HS-27A (cell line): ENCODE measurements at places on chromosomes 6 and 20.

DNA sequence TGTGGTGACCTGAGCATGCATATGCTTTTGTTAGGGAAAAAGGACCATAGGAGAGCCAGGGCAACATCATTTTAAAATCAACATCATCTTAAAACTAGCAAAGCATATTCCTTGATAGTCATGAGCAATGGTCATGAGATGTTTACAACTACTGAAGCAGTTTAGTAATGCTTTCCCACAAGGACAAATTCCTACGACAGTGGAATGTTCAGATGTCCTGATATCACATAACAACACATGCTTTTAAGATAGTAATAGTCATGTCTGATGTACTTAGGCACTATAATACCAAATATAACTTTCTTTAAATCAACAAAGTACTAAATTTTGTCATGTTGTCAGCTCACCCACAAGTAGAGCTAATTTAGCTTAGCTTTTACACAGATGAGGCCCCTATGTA lies 370.3 kb downstream of the HTR1B start:
- DNase-seq, result peak; percentile 26

DNA sequence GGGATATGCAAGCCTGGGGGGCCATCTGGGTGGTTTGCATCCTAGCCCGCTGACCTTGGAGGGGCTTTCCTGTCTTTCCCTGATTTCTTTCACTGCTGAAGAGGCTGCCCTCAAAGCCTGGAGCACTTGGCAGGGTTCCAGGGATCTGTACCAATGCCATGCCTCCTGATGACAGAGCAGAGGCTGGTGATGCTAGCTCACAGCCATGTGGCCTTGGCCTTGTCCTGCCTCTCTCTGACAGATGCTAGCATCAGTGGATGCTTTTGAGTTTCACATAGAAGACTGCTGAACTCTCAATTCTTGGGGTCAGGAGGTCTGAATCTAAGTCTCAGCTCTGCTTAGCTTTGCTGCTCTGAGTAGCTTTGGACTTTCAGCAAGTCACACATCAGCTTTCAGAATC lies 21.9 kb upstream of the RREB1 start:
- DNase-seq, result no peak

DNA sequence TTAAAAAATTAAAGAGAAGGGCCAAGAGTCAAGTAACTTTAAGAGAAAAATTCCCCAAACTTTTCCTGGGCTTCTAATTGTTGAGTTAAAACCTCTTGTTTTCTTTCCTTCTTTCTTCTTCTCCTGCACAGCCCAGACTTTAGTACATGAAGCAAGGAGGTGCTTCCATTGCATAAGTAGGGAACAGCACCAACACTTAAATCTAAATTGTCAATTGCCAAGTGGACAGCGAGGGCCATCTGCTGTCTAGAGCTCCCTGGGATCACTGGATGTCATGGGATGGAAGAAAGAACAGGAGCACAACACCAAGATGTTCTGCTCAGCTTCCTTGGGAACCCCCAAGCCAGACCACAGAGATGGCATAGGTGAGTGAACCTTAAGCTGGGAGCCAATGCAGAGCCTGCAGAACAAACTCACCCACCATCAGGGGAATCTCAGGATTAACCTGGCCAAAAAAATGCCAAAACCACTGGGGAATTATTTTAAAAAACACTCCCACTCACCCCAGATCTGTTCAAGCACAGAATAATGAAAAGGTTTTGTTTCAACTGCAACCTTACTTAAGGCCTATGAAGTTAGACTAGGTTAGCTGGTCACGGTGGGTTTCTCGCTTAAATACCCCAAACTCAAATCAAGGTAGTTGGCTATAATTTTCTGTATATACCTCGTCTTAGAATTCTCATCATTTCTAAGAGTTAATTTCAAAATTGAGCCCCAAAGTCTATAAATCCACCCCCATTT lies 67.8 kb downstream of the TNFRSF21 start:
- DNase-seq, result no peak

- DNase-seq, result no peak
These were observed 88.3 kb downstream of the CD24 start for GRCh38 chr6:106886081-106886843.
